ENCODE measurements at places on chromosomes 13 and 19.
A peak's percentile ranks its signal among the peaks of the same experiment; 100 is the strongest.

DNA sequence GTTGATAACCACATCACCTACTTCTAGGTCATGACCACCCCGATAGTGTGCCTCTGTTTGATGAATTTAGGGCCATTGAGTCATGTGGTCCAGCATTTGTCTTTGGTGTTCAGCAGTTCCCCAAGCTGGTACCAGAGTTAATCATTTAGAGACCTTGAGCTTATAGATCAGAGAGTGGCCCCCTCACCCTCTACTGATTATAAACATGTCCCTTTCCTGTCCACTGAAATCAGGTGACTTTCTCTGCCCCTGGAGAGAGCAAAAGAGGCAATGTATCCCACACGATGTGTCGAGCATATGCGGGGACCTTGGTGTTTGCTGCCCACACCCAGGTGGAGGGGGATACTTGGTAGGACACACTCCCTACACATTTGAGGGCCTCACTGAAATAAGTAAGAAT is 46.3 kb downstream of the C13orf42 start:
- DNase-seq, result no peak

DNA sequence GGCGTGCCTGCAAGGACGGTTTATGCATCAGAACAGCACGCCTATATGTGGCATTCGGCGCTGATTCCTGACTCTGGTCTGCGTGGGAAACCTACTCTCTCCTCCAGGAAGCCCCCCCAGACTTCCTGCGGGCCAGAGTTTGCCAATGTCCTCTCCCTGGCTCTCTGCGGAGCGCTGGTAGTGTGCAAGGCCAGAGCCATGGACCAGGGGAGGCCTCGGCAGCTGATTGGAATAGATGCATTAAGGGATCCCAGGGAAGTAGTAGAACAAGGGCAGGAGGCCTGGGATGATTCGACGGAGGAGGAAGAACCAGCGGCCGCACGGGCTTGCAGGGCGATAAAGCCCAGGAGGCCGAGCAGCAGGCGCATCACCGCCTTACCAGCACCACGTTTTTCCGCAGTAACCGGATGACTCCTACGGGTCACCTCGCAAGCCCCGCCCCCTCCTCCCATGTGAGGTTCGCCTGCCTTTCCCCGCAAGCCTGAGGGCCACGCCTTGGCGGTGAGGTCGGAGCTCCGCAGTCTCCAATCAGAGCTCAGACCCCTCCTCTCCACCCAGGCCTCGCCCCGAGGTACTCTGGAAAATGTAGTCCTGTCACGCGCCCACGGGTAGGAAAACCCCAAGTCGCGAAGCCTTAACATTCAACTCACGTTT is 5.0 kb downstream of the CLEC11A start:
- DNase-seq, result peak; percentile 59

DNA sequence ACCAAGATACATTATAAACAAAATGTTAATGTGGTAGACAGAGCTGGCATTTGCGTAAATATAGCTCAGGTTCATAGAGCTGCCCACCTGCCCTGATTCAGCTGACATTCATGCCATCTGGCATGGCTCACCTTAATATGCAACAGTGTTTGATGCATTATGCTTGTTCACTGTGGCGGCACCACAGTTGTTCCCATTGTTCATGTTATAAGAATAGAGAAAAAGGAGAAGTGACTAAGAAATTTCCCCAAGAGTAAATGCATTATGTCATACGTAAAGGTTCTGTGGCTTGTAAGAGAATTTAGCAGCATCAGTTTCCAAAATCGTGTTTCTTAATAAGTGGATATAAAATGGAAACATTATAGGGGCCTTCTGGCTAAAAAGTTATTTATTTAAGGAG is 4.5 kb downstream of the CCNA1 start:
- no peak for DNase-seq

DNA sequence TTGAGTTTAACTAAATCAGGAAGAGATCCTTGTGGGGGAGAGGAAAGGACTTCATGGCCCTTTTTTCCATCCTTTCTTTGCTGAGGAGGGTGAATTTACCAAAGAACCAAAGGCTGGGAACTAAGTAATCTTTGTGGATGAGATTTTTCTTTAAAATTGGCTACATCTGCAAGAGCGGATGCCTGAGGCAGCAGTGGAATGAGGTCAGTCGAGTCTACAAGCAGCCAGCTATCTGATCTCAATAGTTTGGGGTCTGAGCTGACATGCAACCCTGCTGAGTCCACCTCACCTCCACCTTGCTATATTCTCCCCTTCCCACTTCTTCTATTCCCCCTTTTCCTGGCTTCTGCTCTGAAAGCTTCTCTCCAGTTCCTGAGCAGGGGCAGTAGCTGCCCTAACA is 3.6 kb upstream of the DNAJC15 start:
- no peak for DNase-seq

DNA sequence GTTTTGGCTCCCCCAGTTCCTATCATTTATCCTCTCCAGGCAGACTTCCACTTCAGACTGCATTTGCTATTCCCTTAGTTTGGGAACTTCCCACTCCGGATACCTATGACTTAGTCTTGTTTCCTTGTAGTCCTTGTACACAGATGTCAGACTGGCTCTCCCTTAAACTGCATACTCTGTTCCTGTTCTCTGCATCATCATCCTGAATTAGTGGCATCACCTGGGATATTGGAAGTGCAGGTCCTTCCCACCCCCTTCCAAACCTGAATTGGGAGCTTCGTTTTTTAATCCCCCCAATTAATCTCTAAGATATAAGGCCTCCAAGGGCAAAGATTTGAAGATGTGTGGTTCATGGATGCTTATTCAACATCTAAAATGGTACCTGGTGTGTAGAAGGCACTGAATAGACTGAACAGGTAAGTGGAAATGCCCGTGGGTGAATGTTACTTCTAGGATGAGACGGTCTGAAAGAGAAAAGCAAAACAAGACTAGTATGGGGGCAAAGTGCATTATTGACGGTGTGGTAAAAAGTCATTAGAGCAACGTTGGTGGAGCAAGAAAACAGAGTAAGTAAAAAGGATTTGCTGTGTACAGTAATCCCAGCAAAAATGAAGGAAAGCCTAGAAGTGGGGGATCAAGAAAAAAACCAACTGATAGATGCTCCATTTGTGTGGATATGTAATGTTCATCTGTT is 9.6 kb downstream of the MIR17HG start:
- DNase-seq, result peak; percentile 41

DNA sequence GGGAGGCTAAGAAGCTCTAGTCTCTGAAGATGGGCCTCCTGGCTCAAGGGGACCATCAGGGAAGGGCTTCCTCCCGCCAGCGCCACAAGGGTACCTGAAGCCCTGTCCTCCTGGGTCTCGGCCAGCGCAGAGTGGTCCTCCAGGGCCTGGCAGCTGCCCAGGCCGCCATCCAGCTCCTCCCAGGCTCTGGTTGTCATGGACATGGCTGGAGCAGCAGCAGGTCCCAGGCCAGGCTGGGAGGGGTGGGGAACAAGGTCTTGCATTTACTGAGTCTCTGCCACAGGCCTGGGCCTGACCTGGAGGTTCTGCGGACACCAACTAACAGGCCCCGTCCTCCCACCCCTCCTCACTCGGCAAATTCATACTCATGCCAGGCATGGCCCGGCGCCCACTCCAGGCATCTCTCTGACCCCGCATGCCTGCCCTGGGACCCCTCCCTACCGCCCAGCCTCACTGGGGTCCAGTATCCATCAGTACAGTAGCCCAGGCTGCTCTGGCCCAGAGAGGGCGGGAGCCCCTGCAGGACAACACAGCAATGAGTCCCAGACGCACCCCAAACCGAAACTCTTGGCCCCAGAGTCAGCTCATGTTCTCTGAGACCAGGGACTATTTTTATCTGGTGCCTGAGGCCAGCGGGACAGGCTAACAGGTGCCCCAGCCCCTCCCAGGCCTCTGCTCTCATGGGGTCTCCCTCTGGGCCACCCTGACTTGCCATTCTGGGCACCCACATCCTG is 938 bp downstream of the JSRP1 start:
- DNase-seq, result no peak

DNA sequence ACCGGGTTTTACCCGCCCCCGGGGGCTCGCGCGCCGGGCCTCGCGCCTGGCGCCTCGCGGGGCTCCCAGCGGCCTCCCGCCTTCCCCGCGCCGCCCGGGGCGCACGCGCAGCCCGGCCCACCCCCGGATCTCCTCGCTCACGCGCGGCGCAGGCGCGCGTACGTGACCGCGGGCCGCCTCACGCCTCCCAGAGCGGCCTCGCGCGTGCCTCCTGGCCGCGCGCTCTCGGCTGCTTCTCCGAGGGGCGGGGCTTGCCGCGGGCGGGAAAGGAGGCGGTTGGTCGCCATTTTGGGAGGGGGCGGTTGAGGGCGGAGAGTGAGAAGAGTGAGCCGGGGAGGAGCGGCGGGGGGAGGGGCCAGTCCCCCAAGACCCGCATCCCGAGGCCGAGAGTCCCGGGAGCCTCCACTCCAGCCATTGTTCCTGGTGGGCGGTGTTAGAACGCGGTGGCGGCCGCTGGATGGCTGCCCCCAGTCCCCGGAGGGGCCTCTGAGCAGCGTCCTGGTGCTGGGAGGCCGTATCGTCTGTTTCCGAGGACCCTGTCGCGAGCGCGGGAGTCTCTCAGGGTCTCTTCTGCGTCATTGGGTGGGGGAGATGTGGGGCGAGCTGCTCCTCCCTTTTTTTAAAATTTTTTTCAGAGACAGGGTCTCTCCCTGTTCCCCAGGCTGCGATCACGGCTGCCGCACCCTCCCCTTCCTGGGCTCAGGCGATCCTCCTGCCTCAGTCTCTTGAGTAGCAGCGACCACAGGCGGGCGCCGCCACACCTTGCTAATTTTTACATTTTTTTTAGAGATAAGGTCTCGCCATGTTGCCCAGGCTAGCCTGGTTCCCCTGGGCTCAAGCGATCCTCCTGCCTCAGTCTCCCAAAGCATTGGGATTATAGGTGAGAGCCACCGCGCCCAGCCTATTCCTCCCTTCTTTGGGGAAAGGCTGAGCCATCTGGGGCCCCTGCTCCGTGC is at the start of gene ZNF541:
TSS of gene ZNF541 (minus strand) at position 78 of the 956 bp plus-strand sequence. CDS start 17,292 bp downstream, outside the sequence.
- peak; percentile 60 for DNase-seq

- DNase-seq, result peak; percentile 86
Measured at GRCh38 chr13:109480011-109480955, 306.1 kb downstream of the IRS2 start.

- peak; percentile 5 for DNase-seq
Measured at GRCh38 chr19:13441810-13442512, 64.3 kb downstream of the CACNA1A start.

- no peak for DNase-seq
Measured at GRCh38 chr13:42728507-42729180, 52.7 kb upstream of the FAM216B start.

DNA sequence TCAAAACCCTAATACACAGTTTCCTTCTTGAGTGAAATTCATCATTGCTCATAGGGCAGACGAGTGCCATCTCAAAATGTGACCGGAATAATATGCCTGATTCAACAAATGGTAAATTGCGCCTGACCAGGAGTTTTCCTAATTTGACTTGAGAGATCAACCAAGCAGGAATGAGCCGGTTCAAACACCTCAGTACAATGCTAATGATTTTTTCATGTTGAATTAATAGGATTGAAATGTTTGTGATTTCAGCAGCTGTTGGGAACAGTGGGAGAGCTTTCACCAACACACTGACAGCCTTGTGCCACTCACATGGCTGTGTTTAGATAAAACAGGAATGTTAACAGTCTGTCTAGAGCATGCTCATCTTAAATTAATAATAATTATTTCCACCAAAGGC is 484.8 kb downstream of the PCDH9 start:
- no peak for DNase-seq

GRCh38 chr13:105758918-105759860 is 776.3 kb downstream of the EFNB2 start:
- DNase-seq, result no peak

DNA sequence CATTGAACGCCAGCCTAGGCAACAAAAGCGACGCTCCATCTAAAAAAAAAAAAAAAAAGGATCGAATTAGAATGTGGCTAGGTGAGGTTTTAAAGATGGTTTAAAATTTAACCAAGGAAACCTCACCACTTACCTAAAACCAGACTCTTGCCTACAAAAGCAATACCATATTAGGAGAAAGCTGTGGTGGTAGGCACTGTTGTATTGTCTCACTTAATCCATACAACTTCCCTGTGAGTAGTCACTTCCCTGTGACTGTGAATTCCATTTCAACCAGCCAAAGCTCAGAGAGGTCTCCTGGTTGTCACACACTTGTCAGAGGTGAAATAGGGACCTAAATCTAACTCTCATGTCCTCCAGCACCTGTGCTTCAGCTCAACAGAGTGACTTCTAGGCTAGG is 15.4 kb downstream of the SHISA2 start:
- no peak for DNase-seq

DNA sequence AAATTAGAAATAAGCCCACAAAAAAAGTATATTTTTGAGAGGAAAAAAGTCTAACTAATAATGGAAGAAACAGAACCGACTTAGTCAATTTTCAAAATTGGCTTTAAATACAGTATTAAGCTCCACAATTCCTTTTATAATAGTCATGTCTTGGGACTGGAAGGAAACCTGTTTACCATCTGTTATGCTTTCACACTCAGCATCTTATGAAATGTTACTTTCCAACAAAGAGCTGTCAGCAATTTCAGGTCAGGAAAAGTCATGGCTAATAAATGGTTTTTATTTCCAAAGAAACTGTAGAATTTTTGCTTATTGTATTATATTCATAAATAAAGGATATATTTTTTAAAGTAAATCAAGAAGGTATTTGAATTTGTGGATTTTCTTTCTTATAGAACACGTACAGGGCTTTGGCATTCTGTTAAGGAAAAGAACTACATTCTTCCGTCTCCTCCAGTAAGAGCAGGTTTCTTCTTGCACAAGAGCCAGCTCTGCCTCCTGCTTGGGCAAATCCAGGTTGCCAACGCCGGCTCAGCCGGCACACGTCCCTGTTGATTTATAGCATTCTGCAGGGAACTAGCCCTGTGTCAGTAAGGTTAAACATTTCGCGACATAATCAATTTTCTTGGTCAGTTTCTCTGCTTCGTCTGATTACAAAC is 52.9 kb upstream of the GPR12 start:
- no peak for DNase-seq

- DNase-seq, result no peak
Measured at GRCh38 chr13:102670130-102670529, 24.7 kb downstream of the METTL21C start.

DNA sequence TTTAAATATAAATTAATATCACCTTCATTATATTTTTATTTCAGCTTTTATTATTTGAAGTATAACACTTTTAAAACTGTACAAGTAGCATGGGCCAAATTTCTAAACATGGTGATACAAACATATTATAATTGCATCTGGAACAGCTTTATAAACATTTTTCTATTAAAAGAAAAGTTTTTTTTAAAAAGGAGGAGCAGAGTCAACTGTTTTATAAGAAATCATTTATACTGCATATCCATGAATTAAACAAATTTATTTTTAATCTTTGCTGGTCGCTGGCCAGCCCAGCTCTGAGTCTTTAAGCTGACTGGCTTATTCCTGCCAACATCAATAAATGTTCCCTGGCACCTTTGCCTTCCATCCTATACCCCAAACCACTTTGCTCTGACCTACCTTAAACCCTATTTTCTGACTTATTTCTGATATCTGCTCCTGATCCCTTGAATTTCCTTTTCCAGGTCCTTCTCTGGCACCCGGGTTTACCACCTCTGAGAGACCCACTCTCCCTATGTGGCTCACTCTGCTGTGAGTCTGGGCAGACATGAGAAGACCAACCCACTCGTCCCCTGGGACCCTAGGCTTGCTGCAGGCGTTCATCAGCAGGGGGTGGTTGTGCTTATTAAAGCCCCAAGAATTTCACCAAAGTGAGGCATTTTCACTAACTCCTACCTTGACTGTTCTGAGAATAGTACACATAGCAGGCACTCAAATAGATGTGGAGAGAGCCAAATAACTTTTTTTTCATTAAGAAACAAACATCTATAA is 220.3 kb downstream of the KLF12 start:
- DNase-seq, result no peak

- DNase-seq, result peak; percentile 42
Measured at GRCh38 chr19:12090807-12091206, 26.3 kb downstream of the ZNF844 start.

Measured in large intestine (tissue), 12 donors.